ENCODE measurements at places on chromosomes 4 and X.

- DNase-seq: no peak
Observed at GRCh38 chr4:168868044-168868781, 141.8 kb downstream of the CBR4 start.

- no peak for DNase-seq
Observed at GRCh38 chr4:65845199-65845773, 175.0 kb upstream of the EPHA5 start.

GRCh38 chr4:8157944-8158709, 486 bp downstream of the ABLIM2 start:
- no peak for DNase-seq

DNA sequence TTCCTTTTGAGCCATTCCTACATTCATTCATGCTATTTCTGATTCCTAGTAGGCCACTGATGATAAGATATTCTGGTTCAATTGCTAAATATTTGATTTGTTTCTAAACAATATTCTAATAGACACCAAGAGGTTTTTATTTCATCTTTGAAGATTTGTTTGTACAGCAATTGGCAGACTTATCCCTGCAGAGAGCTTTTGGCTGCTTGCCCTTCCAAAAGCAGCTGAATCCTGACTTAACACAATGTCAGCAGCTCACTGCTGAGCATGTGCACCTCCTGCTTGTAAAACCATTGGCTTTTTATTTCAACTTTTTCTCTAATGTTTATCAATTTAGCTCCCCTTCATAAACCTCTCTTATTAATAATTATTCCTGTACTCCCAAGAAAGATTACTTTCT, 45.3 kb downstream of the MMRN1 start:
- DNase-seq: peak; percentile 33

DNA sequence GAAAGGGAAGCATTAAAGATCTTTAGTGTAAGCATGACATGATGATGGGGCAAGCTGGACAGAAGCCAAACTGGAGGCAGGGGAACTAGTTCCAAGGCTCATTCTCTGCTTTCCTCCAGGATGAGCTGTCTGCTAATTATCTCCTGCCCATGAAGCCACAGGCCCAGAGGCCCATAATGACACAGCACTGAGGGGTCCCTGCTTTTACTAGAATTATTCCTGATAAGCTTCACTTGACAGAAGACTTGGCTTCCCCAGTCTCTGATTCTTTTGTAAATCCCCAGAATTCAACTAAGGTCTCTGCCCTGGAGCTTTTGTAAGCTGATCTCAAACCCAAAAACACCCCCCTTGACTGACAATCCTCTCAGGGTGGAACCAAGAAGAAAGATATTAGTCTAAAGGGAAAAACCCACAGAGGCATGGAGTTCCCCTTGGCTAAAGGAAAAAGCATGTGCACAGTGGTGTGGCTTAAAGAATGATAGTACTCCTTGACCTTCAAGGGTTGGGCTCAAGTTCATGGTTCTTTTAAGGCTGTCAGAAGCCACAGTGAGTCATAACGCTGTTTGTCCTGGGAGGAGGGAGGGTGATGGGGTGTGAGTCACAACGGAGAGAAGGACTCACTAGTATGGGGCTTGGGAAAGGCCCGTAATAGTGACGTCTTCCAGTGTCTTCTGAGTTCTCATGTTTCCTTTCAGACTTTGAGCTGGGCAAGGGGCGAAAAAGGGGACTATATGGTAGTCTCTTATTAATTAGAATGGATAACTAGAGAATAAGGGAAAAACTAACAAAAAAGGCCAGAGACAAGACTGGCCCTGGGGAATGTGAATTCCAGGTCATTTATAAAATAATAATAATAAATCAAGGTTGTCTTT, 146.0 kb upstream of the CPEB2 start:
- no peak for DNase-seq

- peak; percentile 71 for DNase-seq
Observed at GRCh38 chr4:153432965-153433753, 33.0 kb upstream of the TMEM131L start.

DNA sequence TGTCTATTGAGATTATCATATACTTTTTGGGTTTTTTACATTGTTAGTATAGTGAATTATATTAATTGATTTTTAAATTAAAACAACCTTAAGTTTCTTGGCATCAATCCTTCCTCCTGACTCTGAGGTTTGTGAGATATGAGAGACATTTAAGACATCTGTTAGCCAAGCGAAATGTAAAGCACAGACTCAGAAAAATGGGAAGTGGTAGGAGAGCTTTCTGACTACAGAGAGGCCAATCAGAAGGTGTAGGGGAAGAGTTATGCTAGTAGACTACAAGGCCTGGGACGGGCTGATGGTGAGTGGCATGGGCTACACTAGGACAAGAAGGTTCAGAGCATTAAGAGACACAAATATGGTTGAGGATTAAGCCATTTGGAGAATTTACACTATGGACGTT, 255.4 kb downstream of the PRDM5 start:
- DNase-seq: no peak

GRCh38 chr4:183445097-183445428, 627 bp downstream of the CDKN2AIP start:
- peak; percentile 73 for DNase-seq

DNA sequence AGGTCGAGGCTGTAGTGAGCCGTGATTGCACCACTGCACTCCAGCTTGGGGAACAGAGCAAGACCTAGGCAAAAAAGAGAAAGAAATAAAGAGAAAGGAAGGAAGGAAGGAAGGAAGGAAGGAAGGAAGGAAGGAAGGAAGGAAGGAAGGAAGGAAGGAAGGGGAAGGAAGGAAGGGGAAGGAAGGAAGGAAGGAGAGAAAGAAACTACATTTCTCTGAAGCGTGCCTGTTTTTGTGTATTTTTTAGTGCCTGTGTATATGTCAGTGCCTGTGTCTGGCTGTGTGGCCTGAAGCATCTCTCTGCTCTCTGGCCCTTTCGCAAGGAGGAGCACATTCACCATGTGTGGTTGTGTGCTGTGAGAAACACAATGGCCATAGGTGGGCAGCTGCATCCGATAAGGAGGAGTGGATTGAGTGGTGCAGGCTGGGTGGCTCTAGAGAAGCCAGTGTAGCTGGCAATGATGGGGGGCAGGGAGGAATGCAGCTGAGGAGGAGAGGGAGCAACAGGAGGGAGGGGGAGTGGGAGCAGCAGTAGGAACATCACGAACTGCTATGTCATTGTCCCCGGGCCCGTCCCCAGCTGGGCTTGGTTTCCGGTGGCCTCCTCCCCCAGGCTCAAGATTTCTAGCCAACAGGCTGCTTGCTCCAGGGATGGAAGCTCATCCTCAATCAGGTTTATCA, 11.4 kb downstream of the SYN1 start:
- DNase-seq: no peak

- no peak for DNase-seq
Observed at GRCh38 chrX:48028091-48028490, 21.3 kb downstream of the SPACA5 start.

GRCh38 chr4:183905593-183906488, 734 bp downstream of the STOX2 start:
- peak; percentile 76 for DNase-seq

DNA sequence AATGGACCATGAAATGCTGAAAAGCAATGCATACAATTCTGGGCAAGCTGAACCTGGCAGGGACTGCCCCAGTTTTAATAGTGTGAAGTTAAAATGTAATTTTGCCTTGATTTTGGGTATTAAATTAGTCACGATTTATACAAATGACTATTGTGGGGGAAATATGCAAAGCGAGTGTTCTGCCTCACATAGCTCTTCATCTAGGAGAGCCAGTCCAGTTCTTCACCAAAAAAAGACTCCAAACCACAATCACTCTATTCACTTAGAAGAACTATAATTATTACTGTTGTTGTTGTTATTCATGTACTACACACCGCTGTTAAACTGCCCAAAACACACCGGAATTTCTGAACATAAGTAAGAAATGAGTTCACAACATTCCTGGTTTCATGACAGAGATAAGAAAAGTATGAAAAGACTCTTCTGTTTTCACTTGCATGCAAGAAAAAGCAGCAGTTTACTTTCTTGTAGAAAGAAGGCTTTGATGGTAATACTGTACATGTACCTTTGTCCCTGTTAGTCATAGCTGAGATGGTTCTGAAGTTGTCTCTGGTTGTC, 101.9 kb downstream of the QRFPR start:
- DNase-seq: no peak

GRCh38 chrX:72392042-72392441, 86.3 kb upstream of the CITED1 start:
- no peak for DNase-seq

DNA sequence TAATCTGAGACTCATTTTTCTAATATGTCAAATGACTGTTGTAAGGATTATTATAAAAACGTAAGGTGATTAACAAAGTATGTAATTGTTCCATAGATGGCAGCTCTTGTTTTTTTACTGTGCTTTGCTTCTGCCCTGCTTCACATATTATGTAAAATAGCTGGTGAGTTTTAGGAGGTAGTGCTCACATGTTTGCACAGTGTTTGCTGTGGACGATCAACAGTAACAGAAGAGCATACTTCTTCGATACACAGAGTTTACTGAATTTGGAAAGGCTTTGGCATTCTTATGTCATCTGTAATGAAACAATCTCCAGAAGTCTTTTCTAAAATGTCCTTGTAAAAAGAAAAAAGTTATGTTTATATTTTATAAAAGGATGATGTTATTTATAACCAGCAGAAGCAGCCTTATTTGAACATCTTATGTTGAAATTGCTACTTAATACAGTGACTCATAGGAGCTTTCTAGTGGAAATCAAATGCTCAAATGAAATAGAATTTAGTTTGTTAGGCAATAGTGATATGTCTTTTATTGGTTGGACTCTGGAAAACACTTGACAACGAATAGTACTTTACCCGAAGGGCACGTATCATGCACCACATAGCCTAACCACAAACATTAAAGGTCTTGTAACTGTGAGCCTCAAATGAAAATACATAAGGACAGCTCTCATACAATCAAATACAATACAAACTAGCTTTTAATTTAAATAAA, 1.9 kb upstream of the MTTP start:
- DNase-seq: no peak

DNA sequence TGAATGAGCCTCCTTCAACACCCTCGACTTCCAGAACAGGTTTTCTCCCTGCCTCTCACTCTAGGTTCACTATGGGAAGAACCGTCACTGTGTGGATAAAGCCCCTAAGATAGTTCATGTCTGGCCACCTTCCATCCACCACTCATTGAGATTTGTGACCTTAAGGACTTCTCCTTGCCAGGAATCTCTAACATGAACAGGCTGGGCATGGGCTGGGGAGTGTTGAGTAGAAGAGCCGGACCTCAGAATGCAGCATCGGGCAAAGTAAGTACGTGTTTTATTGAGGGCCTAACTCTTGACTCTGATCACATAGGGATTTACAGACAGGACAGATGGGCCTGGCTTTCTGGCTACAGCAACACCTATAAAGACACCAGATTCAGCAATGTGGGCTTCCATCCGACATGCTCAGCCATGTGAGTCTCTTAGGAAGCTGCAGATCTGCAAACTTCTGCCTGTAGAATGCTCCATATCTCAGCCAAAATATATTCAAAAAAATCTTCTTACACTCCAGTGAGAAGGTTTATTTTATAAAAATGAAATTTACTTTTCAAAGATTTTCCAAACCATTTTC, 26.4 kb upstream of the TRIM60 start:
- no peak for DNase-seq

- peak; percentile 44 for DNase-seq
Observed at GRCh38 chrX:63350465-63350877, 661 bp downstream of the SPIN4 start.

DNA sequence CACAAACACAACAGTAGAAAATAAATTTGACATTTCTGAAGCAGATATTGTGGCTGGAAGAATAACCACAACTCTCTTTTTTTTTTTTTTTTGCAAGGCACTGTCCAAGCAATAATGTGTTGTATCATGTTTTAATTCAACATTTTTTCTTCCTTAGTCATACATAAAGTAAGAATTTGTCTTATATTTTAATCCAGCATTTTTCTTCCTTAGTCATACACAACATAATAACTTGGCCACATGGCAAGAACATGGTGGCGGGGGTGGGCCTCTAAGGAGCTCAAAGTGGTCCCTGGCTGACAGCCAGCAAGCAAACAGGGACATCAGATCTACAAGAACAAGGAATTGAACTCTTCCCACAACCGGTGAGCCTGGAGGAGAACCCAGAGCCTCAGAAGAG, 20.2 kb downstream of the FBXW7 start:
- no peak for DNase-seq

- no peak for DNase-seq
Observed at GRCh38 chr4:138488533-138488932, 246.4 kb upstream of the SLC7A11 start.

DNA sequence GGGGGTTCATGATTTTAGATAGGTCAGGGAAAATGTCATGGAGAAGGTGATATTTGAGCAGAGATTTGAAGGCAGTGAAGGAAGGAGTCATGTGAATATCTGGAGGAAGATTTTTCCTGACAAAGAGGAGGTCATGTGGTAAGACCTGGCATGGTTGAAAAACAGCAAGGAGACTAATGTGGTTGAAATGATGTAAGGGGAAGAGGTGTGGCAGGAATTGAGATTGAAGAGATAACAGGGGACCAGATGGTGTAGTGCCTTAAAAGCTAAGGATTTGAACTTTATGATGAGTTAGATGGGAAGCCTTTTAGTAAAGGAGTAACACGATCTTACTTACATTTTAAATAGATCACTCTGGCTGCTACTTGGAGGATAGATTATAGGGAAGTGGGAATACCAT, 210.9 kb downstream of the RTL9 start:
- DNase-seq: no peak

- peak; percentile 50 for DNase-seq
Observed at GRCh38 chrX:119784747-119785446, 6.5 kb downstream of the RPL39 start.

- DNase-seq: no peak
Observed at GRCh38 chr4:26268246-26268645, 52.6 kb upstream of the RBPJ start.

GRCh38 chrX:23052324-23052723, 52.6 kb downstream of the DDX53 start:
- DNase-seq: no peak

DNA sequence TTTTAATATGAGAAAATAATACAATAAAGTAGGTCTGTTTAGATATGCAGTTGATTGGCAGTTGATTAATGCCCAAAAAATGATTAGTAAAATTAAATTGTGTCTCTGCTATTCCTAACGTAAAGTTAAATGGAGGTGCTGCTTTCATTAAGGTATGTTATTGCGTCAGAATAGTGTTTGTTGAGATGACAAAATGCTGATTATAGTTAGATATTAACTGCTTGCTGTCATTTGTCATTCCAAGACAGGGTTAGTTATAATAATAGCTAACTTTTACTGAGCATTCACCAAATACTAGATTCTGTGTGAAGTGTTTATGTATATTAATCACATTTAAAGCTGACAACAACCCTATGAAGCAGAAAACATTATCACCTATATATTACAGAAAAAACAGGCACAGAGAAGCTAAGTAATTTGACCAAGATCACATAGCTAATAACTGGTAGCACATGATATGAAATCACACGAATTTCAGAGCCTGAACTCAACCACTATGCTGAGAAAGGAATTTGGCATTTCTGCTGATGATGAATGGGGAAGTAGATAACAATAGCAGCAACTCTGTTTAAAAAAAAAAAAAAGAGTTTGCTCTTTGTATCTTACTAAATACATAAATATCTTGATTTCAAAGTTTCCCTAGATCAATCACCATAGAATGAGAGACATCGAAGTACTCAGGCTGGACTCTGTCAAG, 59.7 kb upstream of the WDR44 start:
- DNase-seq: no peak

- no peak for DNase-seq
Observed at GRCh38 chr4:173919196-173919595, 364.3 kb downstream of the FBXO8 start.
